Thyroid gland (tissue), 4 donors: ENCODE measurements at places on chromosomes 7 and 10. TPM values are rescaled to one million over a fixed set of nuclear protein-coding genes. Genes with fewer than 3 reads are reported as not detected.
A peak's percentile ranks its signal among the peaks of the same experiment; 100 is the strongest.

GRCh38 chr10:3654496-3654895, 130.5 kb downstream of the KLF6 start:
- no peak for DNase-seq

DNA sequence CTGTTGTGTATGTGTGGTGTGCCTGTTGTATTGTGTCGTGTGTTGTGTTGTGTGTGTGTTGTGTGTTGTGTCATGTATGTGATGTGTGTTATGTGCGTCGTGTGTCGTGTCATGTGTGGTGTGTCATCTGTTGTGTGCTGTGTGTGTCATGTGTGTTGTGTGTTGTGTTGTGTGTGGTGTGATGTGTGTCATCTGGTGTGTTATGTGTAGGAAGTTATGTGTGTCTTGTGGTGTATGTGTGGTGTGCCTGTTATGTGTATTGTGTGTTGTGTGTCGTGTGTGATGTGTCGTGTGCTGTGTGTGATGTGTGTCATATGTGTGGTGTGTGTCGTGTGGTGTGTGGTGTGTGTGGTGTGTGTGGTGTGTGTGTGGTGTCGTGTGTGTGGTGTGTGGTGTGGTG, 145.2 kb downstream of the DNAJB6 start:
- DNase-seq, result no peak

DNA sequence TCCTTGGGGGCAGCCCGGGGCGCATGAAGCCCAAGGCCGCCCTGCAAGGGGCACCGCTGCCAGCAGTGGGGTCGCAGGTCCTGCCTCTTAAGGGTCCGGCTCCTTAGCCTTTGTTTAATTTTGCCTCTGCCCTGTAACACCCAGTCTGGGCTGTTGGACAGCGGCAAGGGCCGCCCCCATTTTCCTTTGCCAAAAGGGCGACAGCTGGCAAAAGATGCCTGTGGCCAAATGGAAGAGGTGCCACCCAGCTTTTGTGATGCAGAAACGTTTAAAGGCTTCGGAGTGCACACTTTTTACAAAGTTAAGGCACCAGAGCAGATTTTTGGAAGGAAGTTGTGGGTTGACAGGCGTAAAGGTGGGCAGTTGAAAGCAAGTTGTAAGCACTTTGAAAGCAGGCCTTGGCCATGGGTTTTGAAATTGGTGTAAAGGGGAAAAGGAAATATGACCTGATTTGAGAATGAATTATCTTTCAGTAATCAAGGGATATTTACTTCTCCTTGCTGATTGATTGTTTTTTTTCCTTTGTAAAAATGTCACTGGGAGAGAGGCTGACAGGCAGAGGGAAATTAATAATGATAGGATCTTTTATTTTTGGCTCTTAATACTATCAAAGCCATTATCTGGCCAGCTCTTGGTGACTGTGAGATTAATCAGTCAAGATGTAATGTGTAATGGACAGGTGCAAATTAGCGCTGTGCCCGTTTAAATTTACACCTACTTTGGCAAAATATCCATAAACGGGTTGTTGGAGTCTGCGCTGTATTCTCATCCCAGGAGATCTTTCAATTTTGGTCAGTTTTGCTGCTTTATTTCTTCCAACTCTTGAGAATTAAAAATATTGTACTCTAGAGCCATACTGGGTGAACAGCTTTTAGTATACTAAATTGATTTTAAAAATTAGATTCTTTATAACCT, 1.2 kb downstream of the CASD1 start:
- DNase-seq, result peak; percentile 47

- DNase-seq, result peak; percentile 65
These were observed 28.1 kb downstream of the ARL4A start for GRCh38 chr7:12715372-12716133.

GRCh38 chr10:102612964-102613275, 31.4 kb upstream of the TRIM8 start:
- DNase-seq, result no peak

DNA sequence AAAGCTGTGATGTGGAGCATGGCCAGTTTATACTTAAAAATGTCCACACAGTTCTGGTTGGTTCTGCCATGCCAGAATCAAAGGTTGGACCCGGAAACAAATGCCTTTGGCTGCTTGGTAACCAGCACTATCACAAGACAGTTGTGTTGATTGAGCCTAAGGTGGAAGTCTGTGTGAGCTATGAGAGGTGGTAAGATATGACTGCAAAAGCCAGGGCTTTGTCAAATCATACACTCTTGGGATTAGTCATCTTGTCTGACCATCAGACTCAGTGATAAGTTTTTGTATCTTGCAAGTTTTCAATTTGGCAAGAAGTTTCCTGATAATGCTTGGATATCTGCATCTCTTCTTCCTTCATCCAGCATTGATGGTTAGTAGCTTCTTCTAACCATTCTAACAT, 35.5 kb downstream of the GPR141 start:
- no peak for DNase-seq

- DNase-seq, result no peak
These were observed 39.2 kb upstream of the JCAD start for GRCh38 chr10:30098629-30099028.

DNA sequence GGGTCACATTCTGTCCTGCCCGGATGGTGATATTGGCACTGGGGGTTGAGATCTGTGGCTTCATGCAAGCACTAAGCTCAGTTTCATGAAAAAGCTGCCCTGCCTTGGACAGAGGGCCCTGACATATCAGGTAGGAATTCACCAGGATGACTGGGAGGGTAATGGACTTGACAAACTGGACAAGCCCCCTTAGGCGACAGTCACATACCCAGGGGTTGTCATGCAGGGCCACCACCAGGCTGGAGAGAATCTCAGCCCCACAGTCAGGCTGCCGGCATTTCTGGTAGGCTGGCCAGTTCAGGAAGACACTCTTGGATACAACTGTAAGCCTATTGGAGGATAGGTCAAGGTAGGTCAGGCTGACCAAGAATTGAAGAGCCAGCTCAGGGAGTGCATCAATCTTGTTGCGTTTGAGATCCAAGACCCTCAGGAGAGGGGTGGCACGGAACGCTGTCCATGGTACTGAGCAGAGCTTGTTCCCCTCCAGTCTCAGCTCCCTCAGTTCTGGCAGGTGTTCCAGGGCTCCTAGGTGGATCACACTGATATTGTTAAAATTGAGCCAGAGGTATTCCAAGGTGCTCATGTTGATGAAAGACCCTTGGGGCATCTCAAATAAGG, 824 bp downstream of the LRIT2 start:
- DNase-seq, result no peak

DNA sequence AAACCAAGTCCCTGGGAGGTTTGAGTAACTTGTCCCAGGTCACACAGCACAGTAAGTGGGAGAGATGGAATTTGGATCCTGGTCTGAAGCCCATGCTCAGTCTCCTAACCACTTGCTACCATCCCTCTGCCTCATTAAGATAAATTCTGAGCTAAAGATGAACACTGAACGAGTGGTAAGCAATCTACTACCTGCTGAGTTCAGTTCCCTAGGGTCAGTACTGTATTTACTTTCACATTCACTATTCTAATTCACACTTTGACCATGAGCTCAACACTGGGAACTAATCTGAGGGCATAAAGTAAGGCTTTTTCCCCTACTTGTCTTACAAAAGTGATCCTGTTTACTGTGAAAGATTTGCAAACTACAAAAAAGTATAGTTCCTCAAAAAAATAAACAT, 2.4 kb downstream of the UROS start:
- DNase-seq, result no peak

GRCh38 chr10:422675-423074, 266.8 kb downstream of the DIP2C start:
- no peak for DNase-seq

DNA sequence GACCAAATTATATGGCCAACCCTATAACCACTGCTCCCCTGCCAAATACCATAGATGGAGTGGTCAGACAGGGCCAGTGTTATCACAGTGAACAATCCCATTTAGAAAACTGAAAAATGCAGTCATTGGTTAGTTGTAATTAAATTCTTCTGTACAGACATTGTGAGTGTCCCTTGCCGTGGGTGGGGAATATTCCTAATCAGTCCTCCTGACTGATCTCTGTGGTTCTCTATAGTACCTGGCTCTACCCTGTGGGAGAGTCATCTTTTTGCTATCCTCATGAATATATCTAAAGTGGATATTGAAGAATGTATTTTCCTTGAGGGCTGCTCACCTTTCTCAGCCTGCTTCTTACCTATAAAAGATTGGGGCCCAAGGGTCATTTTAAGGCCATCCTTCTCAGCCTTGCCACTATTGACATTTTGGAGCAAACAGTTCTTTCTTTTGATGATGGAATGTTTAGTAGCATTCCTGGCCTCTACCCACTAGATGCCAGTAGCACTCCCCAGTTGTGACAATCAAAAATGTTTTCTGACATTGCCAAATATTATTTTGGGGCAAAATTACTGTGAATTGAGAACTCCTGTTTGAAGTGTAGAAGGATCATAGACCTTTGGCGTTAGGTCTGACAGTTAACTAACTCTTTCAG, 110.2 kb downstream of the MAPK8 start:
- DNase-seq, result no peak

- no peak for DNase-seq
These were observed 15.3 kb upstream of the ADD3 start for GRCh38 chr10:109992485-109992884.

DNA sequence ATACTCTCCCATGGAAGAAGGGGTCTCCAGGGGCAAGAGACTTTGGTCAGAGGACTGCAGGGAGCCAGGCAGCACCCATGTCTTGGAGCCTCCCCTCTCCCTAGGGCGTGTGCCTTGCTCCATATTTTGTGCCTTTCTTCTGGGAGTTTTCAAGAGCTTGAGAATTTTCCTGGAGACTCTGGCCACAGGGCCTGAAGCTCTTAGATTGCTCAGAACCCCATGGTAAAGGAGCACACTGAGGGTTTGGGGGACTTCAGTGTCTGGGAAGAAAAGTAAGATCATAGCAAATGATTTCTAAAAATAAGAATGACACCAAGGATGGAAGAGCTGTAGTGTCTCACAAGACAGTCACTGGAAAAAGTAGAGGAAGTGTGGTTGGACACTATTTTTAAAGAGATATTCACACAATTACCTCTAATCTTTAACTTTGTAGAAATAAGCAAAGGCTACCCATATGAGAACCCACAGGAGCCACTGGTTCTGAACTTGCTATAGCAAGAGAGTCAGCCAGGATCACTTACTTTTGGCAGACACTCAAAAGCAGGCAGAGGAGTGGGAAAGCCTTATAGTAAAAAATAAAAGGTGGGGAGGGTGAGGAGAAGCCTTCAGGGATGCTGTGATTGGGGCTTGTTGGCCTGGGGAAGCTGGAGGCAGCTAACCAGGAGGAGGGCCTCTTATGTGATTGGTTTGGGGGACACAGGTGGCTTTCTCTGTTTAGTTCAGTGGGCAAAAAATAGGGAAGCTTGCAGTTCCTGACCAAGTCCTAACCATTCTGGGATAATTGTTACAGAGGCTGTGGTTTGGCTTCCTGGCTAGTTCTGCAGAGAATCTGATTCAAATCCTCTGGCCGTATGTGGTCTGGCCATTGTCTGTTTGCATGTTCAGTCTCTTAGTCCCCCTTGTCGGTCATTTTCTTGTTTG, 5.1 kb upstream of the CSGALNACT2 start:
- DNase-seq, result no peak

- DNase-seq, result no peak
These were observed 415.6 kb upstream of the NPVF start for GRCh38 chr7:25643770-25644394.

- DNase-seq, result no peak
These were observed 147.8 kb upstream of the EEPD1 start for GRCh38 chr7:36005293-36005692.

GRCh38 chr10:94500063-94500462, 45.5 kb upstream of the HELLS start:
- no peak for DNase-seq

DNA sequence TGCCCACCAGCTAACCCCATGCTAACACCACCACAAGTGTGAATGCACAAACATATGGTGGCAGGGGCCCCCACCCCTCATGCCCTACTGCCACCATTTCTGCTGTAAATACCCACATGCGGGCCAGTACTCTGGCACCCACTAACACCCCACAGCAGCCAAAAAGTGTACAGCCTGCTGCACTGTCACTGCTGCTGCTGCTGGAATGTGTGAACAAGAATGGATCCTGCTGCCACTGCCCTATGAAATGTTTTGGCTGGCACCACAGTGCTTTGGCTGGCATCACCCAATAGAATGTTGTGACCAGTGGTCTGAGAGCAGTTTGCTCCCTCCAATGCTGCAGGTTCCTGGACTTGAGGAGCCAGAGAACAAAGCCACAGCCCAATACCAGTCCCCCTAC, 606.6 kb upstream of the SORCS1 start:
- no peak for DNase-seq

- peak; percentile 69 for DNase-seq
These were observed 94.1 kb downstream of the PIP4K2A start for GRCh38 chr10:22620140-22620857.

DNA sequence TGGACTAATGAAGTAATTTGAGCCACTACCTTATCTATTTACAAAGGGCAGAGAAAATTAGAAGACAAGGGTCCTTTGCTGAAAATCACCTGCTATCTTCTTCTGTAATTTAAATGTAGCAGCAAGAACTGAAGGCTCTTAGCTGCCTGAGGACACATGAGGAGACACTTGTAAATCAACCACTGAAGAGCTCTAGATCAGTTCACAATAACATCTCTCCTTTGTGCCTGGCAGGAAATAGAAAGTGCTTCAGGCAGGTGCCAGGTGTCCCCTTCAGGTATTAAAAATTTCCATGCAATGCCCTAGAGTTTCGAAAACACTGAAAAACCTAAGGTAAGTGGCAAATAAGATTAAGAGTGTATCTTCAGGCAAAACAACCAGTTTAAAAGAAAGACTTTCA, 474.6 kb downstream of the GRM8 start:
- no peak for DNase-seq

GRCh38 chr7:2129323-2130095, 103.2 kb downstream of the MAD1L1 start:
- no peak for DNase-seq

The GJC3 gene
- not detected for total RNA-seq

The SPDYE5 gene
- 0.45 TPM for total RNA-seq

The CLDN3 gene
- 323 TPM for total RNA-seq

The GTF2IRD2 gene
- 20.3 TPM for total RNA-seq

The TUBAL3 gene
- not detected for total RNA-seq

The ASIC3 gene
- total RNA-seq, result 1.2 TPM

The FAM25G gene
- total RNA-seq, result not detected

The HDAC9 gene
- 7.7 TPM for total RNA-seq

The AFAP1L2 gene
- 356 TPM for total RNA-seq

The ARMH3 gene
- 15.8 TPM for total RNA-seq

The EPHB6 gene
- total RNA-seq, result 26.0 TPM

The IL15RA gene
- 34.3 TPM for total RNA-seq

The VGF gene
- not detected for total RNA-seq

The DRGX gene
- total RNA-seq, result not detected
